ENCODE measurements at places on chromosomes 7 and 10. TPM values are rescaled to one million over a fixed set of nuclear protein-coding genes. Genes with fewer than 3 reads are reported as not detected.
A peak's percentile ranks its signal among the peaks of the same experiment; 100 is the strongest.

GRCh38 chr7:3806516-3806915 lies 505.5 kb downstream of the SDK1 start:
- no peak for DNase-seq

DNA sequence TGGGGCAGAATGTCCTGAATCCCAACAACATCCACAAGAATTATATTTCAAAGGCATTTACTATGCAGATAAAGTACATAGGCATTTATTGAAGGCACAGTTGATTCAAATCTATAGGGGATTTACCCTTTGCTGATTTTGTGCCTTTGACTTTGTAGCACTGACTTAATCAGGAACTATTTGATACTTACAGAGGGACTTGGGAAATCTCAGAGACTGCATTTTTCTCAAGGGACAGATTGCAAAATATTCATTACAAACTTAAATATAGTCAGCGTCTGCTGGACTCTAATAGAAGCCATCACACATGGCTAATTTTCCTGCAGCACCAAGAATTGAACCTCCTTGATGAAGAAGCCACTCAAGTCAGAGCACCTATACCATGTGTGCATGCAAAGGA lies 44.9 kb downstream of the FAS start:
- DNase-seq: no peak

Gene FAM25C
- total RNA-seq: not detected

DNA sequence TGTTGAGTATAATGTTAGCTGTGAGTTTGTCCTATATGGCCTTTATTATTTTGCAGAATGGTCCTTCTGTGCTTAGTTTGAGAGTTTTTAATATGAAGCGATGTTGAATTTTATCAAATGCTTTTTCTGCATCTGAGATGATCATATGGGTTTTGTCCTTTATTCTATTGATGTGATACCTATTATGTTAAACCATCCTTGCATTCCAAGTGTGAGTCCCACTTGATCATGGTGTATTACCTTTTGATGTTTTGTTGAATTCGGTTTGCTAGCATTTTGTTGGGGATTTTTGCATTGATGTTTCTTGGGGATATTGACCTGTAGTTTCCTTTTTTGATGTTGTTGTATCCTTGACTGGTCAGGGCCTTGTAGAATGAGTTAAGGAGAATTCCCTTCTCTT lies 166.4 kb downstream of the MLLT10 start:
- DNase-seq: no peak

Gene KIFBP
- total RNA-seq: 52.2 TPM

GRCh38 chr10:119079599-119080520 lies 757 bp downstream of the EIF3A start:
- DNase-seq: peak; percentile 88

Gene NET1
- 16.2 TPM for total RNA-seq

- no peak for DNase-seq
These were observed 532.5 kb downstream of the GRM8 start for GRCh38 chr7:126720232-126720631.

Gene ASAH2B
- total RNA-seq: 3.4 TPM

GRCh38 chr10:49225218-49225876 lies 37.2 kb upstream of the TMEM273 start:
- DNase-seq: peak; percentile 66

DNA sequence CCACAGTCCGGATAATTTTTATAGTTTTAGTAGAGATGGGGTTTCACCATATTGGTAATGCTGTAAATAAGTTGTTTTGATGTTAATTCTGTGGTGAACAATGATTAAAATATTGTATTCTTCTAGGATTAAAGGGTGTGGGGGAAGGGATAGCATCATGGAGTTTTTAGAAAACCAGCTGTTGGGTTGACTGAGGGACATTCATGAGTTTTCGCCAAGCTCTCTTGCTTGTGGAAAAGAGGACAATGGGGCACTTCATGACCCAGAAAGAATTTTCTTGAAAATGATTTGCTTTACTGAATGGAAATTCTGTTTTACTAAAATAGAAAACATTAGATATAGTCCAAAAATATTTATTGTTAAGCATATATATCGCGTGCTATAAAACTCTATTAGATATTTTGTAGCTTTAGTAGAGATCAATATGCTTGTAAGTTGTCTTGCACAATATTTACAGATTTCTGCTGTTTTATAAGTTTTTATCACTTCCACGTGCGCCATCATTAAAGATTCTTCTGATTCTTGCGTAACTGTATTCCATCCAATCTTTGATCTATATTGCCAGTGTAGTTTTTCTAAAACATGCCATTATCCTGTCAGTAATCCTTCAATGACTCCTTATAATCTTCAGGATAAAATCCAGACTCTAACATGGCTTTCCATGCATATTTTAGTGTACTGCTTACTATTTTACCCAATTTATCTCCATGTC lies 41.8 kb downstream of the LCOR start:
- DNase-seq: no peak

- DNase-seq: no peak
These were observed 461.9 kb downstream of the KCNMA1 start for GRCh38 chr10:77175631-77176222.

DNA sequence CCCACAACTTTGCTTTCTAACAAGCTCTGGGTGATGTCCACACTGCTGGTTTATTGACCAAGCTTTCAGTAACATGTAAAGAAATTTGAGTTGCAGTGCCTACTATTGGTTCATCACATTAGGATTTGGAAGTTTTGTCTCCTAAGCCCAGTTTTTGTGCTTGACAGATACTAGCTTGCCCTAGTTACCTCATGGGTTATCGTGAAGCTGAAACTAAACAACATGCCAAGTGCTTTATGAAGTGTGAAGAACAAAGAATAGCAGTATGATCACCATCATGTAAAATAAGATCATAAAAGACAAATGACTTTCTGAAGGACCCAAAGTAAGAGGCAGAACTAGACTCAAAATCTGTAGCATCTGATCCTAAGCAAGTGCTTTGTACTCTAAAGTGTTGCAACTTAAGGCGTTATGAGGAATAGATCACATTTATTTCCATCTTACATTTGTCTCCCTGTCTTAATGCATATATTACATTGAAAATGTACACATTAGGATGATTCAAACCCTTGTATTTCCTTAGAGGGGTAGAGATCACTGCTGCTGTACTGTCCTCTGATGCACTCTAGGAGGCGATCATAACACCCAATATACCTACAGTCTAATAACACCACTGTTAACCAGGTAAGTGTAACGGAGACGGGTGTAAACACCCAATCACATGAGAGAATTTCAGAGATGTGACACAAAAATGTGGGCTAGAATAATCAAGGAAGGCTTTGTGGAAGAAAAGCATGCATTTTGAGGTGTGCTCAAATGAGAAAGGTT lies 71.3 kb downstream of the NRCAM start:
- no peak for DNase-seq

Gene IL6
- total RNA-seq: 0.60 TPM

DNA sequence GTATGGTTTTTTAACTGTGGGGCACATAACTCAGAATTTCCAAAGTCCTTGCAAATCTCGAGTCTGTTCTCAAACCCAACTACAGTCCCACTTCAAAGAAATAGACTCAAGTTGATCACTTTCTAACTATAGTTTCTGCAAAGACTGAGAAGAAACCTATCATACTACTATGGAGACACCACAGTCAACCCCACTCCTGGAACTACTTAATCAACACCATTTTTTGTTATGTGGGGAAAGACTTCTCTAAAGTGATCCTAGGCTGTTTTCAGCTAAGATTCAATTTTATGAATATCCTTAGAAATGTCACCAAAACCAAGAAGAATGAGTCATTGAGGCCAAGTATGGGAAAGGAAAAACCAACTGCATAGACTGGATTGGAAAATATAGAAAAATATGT lies 198.8 kb downstream of the WDR11 start:
- DNase-seq: no peak

GRCh38 chr7:143391462-143392404 lies 10.6 kb downstream of the ZYX start:
- DNase-seq: peak; percentile 79

- DNase-seq: no peak
These were observed 185.2 kb downstream of the AGMO start for GRCh38 chr7:15376600-15376999.

Gene SAMD9
- 3.2 TPM for total RNA-seq

GRCh38 chr7:455110-455928 lies 64.3 kb downstream of the PDGFA start:
- DNase-seq: peak; percentile 60

Gene ZWINT
- 2.0 TPM for total RNA-seq

GRCh38 chr7:126606331-126606730 lies 646.4 kb downstream of the GRM8 start:
- no peak for DNase-seq

Gene NUPR2
- not detected for total RNA-seq

DNA sequence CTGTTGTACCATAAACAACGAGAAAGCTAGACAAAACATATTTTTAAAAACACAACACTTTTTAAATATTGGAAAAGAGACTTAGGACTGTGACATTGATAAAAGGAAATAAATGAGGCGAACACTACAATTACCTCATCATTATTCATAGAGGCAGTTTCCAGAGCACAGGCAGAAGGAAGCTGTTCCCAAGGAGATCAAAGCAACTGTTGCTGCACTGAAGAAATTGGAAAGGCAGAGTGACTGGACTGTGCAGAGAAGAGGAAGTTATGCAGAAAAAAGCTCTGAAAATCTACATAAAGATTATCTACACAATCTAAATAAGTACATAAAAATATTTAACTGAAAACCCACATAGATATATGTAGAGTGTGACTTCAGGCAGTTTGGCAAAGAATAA lies 32.8 kb downstream of the MYO3A start:
- DNase-seq: no peak

DNA sequence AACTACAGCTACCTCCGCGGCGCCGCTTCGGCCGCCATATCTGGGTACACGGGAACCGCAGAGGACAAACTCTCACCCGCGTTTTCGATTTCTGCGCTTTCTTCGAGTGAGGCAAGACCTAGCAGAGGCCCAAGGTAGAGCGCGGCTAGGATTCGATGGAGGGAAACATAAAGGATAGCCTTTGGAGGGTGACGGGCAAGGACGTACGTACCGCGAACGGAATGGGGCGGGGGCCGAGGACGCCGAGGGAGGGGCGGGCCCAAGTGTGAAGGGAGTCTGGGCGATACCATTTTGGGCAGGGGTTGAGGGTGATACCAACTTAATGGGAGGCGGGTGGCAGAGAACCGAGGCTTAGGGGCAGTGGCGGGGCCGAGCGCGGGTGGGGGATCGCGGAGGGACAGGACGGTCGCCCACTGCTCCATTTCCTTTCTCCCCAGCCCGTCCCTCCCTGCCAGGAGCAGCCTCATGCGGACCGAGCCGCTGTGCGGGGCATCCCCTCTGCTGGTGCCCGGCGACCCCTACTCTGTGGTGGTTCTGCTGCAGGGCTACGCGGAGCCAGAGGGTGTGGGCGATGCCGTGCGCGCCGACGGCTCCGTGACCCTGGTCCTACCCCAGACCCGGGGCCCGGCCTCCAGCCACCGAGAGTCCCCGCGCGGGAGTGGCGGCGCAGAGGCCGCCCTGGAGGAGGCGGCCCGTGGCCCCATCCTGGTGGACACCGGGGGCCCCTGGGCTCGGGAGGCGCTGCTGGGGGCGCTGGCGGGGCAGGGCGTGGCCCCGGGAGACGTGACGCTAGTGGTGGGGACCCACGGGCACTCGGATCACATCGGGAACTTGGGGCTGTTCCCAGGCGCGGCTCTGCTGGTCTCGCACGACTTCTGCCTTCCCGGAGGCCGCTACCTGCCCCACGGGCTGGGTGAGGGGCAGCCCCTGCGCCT lies at the start of gene MBLAC1:
Gene MBLAC1 (plus strand): TSS at position 37 of the 935 bp plus-strand sequence. CDS start 429 bp downstream, at position 466.
- DNase-seq: peak; percentile 92

Gene AOC1
- 0.27 TPM for total RNA-seq

Gene C7orf57
- not detected for total RNA-seq

- DNase-seq: no peak
These were observed 20.6 kb downstream of the SEPHS1 start for GRCh38 chr10:13327534-13327933.

Gene UCMA
- not detected for total RNA-seq

- no peak for DNase-seq
These were observed 122.6 kb upstream of the PTER start for GRCh38 chr10:16314259-16314658.

DNA sequence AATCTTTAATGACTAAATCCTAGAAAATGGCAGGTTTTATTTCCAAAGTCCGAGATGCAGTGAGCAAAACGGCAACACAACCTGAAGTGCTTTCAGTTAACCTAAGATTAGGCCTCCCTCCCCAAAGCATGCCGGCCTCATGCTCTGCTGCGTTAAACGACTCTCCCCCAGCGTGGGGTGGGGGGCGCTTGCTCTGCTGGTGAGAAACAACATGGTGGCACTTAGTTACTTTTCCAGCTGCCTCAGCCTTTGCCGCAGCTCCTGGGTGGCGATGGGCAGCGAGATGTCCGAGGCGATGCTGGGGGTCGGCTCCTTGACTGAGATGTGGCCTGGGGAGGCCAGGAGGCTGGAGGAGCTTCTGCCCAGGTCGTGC lies 36.7 kb upstream of the NCAPG2 start:
- no peak for DNase-seq

GRCh38 chr7:55951637-55952351 lies at the start of gene MRPS17:
MRPS17 (plus strand) TSS chr7:55951877; CDS start chr7:55953196, 1,319 bp downstream.
- DNase-seq: peak; percentile 96

DNA sequence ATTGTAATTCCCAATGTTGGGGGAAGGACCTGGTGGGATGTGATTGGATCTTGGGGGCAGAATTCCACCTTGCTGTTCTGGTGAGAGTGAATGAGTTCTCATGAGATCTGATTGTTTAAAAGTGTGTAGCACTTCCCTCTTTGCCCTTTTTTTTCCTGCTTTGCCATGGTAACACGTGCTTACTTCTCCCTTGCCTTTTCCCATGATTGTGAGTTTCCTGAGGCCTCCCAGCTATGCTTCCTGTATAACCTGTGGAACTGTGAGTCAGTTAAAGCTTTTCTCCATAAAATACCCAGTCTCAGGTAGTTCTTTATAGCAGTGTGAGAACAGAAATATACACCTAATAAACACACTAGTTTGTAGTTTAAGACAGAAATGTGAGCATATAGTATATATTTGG lies 166.8 kb upstream of the MAGI2 start:
- DNase-seq: no peak

Gene STYXL1
- 21.6 TPM for total RNA-seq

DNA sequence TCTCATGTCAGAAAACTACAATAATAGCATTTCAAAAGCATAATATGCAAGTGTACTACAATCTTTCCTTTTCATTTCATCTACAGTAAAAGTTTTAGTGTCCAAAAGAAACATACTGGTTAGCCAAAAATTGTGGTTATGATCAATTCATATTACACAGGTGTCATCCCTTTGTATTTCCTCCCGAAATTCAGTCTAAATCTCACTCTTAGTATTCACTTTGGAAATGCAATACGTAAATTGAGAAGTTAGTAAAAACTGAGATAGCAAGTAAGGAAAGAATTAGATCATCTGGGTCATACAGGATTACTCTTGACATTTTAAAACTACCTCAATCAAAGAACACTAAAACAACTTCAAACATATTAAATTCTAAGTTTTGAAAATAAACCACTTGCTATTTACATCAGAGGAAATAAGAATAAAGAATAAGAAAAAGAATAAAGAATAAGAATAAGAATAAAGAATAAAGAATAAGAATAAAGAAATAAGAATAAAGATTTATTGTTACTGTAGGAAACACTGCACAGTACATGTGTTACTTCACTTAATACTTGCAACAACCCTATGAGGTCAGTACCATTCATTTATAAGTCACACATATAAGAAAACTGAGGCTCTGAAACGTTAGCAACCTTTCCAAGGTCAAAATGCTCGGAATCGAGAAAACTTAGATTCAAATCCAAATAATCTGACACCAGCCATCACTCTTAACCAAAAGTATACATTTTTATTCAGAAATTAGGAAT lies 10.5 kb downstream of the SNX13 start:
- DNase-seq: no peak
